Activated CD8-positive, alpha-beta T cell treated with anti-CD3 and anti-CD28 coated beads, Interleukin-2, amount 10 ng/mL, durations not matched to agents 7 days and 5 days (primary cell): ENCODE measurements at places on chromosomes 7 and 10. TPM values are rescaled to one million over a fixed set of nuclear protein-coding genes. Genes with fewer than 3 reads are reported as not detected.

The MMD2 gene
- not detected for total RNA-seq

The ALKBH4 gene
- 11.1 TPM for total RNA-seq

The IL6 gene
- total RNA-seq = 0.65 TPM

The DPYSL4 gene
- total RNA-seq = 1.2 TPM

The ADGRA1 gene
- total RNA-seq = not detected

The RELN gene
- total RNA-seq = not detected

The HKDC1 gene
- 1.4 TPM for total RNA-seq

The PRKCQ gene
- total RNA-seq = 60.1 TPM

The GAD2 gene
- total RNA-seq = not detected

The TMEM140 gene
- 12.7 TPM for total RNA-seq

The DPCD gene
- 6.2 TPM for total RNA-seq

The LLCFC1 gene
- not detected for total RNA-seq
